H1 (cell line): ENCODE measurements at places on chromosomes 3 and 15. TPM values are rescaled to one million over a fixed set of nuclear protein-coding genes. Genes with fewer than 3 reads are reported as not detected.

Gene PLSCR5
- not detected in 2 replicates for total RNA-seq

Gene SIDT1
- not detected in 2 replicates for total RNA-seq

Gene GATA2
- 0.30 and 0.40 TPM in 2 replicates for total RNA-seq

Gene C3orf80
- 1.1 TPM in 2 replicates for total RNA-seq

GRCh38 chr3:53744351-53744750 lies 101.9 kb downstream of the CHDH start:
- H3K4me1 ChIP-seq = peaks cover 6% of the 10 kb centered on the region
- no peak overlapping the region for H3K27ac ChIP-seq
- H3K4me3 ChIP-seq = no peak overlapping the region
- H3K27me3 ChIP-seq = no peaks in the 10 kb centered on the region
- no peaks in the 10 kb centered on the region for H3K36me3 ChIP-seq

- H3K4me1 ChIP-seq = no peaks in the 10 kb centered on the region
- DNase-seq = no peak
- H3K4me3 ChIP-seq = no peak overlapping the region
- no peaks in the 10 kb centered on the region for H3K27me3 ChIP-seq
- no peak overlapping the region for H3K27ac ChIP-seq
- no peaks in the 10 kb centered on the region for H3K36me3 ChIP-seq
Measured at GRCh38 chr3:109806929-109807328, 469.6 kb upstream of the DPPA4 start.

- H3K36me3 ChIP-seq = no peaks in the 10 kb centered on the region
- no peak overlapping the region for H3K27ac ChIP-seq
- H3K4me3 ChIP-seq = no peak overlapping the region
- no peak for DNase-seq
- peaks cover 4% of the 10 kb centered on the region for H3K4me1 ChIP-seq
Measured at GRCh38 chr3:190485830-190486532, 27.9 kb upstream of the IL1RAP start.

GRCh38 chr15:101088788-101089578 lies 162.9 kb downstream of the CHSY1 start:
- H3K4me3 ChIP-seq = no peak overlapping the region
- no peak overlapping the region for H3K27ac ChIP-seq
- DNase-seq = peak; percentile 34
- no peaks in the 10 kb centered on the region for H3K27me3 ChIP-seq
- no peaks in the 10 kb centered on the region for H3K36me3 ChIP-seq

DNA sequence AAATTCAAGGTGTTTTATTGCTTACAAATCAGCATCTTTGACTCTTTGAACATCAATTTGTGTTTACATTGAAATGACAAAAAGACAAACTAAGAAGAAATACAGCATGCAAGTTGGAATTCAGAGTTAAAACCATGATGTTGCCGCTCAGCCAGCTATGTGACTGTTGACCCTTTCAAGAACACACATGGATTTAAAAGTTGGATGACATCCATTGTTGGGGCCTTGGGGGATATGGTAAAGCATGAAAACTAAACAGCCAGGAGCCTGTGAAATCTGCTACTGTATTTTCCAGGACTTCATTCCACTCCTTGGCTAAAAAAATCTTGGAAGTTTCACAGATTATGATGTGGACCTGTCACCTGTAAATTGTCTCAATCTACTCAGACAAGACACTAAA lies 4.6 kb downstream of the P2RY1 start:
- no peaks in the 10 kb centered on the region for H3K36me3 ChIP-seq
- H3K27ac ChIP-seq = no peak overlapping the region
- no peaks in the 10 kb centered on the region; the same call in 1 of the 2 replicates for H3K4me1 ChIP-seq
- H3K4me3 ChIP-seq = no peak overlapping the region
- no peak for DNase-seq

DNA sequence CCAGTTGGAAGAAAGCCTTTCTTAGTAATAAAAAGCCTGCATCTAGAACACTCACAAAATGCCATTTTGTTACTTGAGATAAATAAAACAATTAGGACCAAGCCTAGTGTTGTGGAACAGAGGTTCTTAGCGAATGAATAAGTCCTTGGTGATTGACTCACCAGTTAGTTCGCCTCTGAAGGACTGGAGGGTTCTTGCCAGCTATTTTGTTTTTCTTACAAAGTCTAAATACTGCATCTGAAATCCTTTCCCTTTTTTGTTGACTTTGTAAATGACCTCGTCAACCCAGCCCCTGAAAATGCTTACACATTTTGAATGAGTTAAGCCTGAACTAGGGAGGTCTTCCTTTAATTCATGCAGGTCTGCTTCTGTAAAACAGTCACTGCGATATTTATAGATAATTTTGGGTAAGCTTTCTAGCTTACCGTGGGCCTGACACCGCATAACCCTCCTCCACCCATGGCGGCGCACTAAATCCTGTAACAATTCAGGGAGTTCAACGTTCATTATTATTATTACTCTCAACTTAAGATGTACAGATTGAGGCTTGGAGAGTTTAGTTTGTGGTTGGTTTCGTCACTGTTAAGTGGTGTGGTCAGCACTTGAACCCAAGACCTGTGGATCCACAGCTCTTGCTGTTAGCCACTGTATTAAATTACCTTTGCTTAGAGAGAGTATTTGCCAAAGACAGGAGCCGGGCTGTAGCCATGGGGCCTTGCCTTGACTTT lies 45.0 kb upstream of the SACM1L start:
- H3K27ac ChIP-seq = no peak overlapping the region
- H3K4me3 ChIP-seq = no peak overlapping the region
- H3K27me3 ChIP-seq = no peaks in the 10 kb centered on the region
- peaks cover 3% of the 10 kb centered on the region; the same call in 1 of the 2 replicates for H3K36me3 ChIP-seq

GRCh38 chr3:13647298-13648059 lies 98.6 kb downstream of the FBLN2 start:
- H3K36me3 ChIP-seq = no peaks in the 10 kb centered on the region
- H3K4me1 ChIP-seq = no peaks in the 10 kb centered on the region
- peaks cover 6% of the 10 kb centered on the region; the same call in 1 of the 2 replicates for H3K27me3 ChIP-seq
- H3K4me3 ChIP-seq = no peak overlapping the region
- no peak overlapping the region for H3K27ac ChIP-seq
- DNase-seq = no peak

GRCh38 chr3:38658841-38659240 lies 9.4 kb upstream of the SCN5A start:
- no peaks in the 10 kb centered on the region for H3K27me3 ChIP-seq
- peaks cover 2% of the 10 kb centered on the region; the same call in 1 of the 2 replicates for H3K4me1 ChIP-seq
- DNase-seq = peak; percentile 49
- H3K4me3 ChIP-seq = no peak overlapping the region
- no peak overlapping the region for H3K27ac ChIP-seq
